ENCODE measurements at places on chromosomes 2 and 18.

DNA sequence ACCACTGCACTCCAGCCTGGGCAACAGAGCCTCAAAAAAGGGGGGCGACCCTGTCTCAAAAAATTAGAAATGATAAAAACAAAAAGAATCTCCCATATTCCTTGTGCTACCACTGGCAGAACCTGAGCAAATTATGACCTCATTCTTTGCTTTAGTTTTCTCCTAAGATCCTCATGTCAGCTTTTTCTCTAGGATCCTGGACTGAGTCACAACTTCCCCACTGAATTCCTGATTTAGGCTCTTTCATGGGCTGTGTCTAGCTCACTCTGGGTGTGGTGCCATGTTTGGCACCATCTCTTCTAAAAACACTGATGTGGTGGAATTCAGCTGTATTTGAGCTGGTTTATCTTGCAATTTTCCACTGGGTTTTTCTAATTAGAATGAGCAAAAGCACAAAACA, 37.1 kb downstream of the EXOC6B start:
- DNase-seq = no peak

DNA sequence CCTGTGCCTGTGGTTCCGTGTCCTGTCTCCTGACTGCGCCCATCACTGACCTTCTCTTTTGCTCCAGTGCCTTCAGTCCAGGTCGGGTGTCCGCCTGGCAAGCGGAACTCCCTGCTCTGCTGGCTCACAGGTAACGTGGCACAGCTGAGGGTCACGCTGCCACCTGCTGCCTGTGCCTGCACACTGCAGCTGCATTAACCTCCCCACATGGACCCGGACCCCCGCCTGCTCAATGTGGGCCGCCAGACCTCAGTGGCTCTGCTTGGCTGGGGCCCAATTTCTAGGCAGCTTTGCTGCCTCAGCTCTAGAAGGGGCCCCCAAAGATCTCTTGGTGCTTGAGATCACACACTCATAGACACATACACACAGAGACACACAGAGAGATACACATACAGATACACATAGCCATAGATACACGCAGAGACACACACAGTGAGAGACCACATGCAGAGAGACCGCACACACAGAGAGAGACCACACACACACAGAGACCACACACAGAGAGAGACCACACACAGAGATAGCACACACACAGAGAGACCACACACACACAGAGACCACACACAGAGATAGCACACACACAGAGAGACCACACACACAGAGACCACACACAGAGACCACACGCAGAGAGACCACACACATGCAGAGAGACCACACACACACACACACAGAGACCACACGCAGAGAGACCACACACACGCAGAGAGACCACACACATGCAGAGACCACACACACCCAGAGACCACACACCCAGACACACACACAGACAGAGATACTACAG, 14.9 kb upstream of the CNNM3 start:
- DNase-seq = peak; percentile 69

DNA sequence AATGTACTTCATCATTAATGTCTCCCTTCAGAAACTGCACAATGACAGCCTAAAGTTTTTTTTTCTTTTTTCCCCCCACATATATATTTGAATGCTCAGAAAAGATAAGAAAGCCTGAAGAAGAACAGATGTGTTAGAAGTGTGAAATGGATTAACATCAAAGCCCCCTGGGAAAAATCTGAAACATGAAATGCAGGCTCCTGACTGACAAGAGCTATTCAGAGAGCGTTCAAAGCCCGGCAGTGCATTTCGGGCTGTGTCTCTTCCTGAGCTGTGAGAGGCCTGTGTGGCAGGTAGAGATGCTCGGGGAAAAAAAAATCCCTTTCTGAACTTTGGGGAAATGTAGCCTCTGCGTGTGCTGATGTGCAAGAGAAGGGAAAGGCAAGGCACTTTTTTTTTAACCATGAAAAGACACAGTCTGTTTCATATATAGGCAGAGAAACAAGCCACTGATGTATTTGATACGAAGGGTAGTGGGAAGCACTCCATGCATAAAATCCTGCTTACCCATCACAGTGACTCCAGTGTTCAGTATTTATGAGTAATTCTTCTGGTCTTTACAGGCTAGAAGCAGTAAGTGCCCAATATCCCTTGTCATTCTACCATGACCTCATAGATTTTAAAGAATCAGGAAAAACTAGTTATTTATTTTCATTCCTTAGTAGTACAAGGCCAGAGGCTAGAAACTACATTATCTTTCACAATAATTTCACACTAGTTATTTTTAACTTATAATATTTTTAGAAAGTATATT, 1574.2 kb upstream of the PIK3C3 start:
- DNase-seq = no peak

DNA sequence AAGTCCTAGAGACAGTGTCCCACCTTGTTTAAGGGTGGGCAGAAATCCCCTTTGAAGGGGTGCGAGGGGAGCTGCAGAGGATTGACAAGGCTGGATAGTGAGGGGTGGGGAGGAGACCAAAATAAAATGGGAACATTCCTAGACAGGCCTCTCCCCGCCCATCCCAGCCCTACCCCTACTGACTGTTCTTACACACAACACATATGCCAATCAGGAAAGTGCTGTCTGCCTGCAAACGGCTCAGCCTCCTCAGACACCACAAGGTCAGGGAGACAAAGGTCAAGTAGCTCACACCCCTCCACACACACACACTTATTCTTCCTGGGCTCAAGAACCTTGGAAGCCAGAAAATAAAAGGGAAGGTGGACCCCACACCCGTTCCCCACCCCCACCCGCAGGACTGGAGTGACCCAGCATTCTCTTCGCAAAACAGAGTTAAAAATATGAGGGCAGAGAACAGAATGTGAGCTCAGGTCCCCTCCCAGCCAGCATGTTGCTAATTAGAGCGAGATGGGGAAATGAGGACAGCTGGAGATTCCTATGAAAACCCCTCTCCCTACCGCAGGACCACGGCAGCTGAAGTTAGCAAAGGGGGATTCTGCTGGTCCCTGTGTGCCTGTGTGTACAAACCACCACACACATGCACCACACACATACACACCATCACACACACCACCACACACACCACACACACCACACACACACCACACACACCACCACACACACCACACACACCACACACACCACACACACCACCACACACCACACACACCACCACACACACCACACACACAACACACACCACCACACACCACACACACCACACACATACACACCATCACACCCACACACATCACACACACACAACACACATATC, 197.8 kb downstream of the TNS1 start:
- DNase-seq = no peak

GRCh38 chr2:134489732-134490384, 228.9 kb downstream of the TMEM163 start:
- no peak for DNase-seq

DNA sequence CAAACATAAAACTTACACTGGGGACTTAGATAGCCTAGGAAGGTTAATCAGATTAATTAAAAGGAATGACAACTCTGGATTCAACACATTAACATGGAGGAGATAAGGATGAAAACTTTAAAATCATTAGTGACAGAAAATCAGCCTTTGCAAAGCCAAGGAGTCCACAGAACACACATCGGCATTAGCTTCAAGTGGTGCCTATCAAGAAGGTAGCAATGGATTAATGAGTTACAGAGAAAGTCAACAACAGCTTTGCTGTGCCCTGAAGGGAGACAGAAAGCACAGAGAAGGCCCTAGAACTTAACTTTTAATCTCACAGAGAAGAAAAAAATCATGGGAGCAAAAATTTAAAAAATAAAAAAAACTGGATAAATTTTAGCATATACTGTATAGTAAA, 88.6 kb downstream of the KCNH7 start:
- no peak for DNase-seq

GRCh38 chr2:69985688-69986087, 24.3 kb upstream of the ASPRV1 start:
- DNase-seq = no peak

DNA sequence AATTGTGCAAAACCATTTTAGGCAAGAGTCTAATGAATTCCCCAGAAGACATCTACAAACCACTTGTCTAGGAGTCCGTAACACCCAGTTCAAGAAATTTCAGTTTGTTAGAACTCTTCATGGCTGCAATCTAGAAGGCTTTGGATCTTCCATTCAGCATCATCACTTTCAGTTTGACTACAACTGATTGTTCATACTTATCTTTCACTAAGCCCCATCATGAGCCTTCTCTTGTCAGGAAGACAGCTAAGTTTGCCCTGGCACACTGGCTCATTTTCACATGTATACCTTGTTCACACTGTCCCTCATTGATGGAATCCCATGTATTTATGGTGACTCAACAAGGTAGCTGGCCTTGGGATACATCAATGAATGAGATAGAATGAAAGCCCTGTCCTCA, 898.4 kb upstream of the CELF4 start:
- no peak for DNase-seq

DNA sequence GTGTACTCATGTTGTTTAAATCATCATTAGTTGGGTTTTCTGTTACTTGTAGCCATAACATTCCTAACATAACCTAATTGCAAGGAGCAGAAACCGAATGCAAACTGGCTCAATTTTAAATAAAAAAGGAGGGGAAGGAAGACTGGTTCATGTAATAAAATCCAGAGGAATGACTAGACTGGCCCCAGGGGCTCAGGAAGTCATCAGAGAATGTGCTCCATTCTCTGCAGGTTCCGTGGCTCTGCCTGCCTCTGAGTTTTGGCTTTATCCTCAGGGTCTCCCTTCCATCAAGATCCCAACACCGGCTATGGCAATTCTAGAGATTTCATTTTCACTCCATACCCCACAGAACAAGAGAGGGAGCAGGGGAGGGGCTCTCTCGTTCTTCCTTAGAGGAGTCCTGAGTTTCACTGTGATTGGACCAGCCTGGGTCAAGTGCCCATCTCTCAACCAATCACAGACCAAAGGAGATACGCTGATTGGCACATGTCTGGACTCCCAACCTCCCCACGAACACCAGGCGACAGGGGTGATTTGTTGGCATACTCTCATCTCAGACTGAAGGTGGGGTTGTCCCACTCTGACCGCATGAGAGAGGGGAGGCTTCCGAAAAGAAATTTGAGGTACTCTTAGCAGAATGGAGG, 64.8 kb downstream of the NPPC start:
- DNase-seq = no peak

GRCh38 chr2:36544638-36545338, 53.2 kb downstream of the FEZ2 start:
- DNase-seq = no peak

GRCh38 chr2:1282552-1282951, 130.7 kb upstream of the TPO start:
- DNase-seq = no peak

DNA sequence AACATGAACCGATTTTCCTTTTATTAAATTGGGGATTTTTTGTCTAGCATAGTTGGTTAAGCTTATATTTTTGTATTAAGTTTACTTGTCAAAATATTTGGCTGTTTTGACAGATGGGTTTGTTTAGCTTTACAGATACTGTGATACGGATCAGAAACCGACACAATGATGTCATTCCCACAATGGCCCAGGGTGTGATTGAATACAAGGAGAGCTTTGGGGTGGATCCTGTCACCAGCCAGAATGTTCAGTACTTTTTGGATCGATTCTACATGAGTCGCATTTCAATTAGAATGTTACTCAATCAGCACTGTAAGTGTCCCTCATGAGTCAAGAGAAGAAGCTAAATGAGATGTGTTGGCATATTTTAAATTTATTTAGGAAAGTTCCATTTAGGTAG, 8.5 kb downstream of the PDK1 start:
- no peak for DNase-seq

GRCh38 chr2:27356056-27356381, 545 bp downstream of the GTF3C2 start:
- no peak for DNase-seq

GRCh38 chr2:235964787-235965390, 203.3 kb downstream of the GBX2 start:
- DNase-seq = no peak

DNA sequence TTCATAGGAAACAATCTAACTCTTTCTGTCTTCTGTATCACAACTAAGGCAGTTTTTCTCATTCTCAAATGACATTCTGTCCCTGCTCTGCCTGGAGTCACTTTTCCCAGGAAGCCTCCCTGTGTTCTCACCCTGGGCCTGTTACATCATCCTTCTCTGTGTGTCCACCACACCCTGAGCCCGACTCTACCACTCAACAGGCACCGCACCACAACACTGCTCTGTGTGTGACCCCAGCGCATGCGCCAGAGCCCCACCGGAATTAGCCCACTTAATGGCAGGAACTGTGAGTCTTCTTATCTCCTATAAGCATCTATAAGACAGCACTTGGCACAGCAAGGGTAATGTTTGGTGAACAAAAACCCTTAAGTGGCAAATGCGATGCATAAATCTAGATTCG, 32.3 kb downstream of the TGFBRAP1 start:
- no peak for DNase-seq

DNA sequence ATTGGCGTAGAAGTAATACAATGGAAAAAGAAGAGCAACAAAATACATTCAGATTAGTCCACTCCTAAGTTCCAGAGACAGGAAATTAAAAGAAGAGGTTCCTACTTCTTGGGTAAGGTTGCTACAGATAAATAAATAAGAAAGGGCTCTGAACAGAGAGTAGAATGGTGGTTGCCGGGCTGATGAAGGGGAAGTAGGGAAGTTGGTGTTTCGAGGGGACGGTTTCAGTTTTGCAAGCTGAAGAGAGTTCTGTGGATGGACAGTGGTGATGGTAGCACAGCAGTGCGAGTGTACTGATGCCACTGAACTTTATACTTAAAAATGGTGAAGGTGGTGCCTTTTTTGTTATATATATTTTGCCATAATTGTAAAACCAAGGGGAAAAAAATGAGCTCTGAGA, 48.2 kb downstream of the CABYR start:
- DNase-seq = no peak

DNA sequence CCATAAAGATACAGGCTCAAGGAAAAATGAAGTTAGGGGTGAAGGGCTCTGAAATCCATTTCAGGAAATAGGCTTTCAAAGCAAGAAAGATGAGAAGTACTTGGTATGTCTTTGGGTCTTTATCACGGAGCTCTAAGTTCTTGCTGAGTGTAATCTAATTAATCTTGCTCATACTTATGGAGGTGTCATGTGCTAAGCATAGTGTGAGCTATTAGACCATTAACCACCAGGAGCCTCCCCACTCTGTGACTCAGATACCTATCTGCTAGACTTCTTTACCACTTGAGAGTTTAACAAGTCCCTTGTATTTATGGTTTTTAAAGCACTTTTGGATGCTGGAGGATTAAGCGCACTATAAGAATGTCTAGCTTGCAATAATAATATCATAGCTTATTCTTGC, 678.7 kb downstream of the EPHA4 start:
- DNase-seq = no peak

DNA sequence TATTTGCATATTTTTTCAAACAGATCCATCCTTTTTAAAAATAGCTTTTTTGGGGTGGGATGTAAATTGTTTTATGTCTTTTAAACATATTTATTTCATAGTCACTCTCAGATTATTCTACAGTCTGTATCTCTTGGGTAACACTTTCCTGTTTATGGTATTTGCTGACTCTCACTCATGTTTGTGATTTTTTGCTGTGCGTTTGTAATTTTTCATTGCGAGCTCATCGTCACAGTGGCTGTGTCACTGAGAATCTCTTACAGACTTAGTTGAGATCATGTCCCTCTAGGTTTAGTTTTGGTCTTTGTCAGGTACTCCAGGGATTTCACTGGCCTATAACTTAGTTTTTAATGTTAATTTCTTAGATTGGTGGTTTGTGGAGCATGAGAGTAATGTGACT, 73.5 kb upstream of the HS6ST1 start:
- no peak for DNase-seq

- DNase-seq = no peak
These were observed 540.6 kb downstream of the RIT2 start for GRCh38 chr18:42574871-42575270.

All from effector memory CD8-positive, alpha-beta T cell (primary cell).